ENCODE measurements at places on chromosomes 11 and 22.

GRCh38 chr11:82757660-82758357 lies 24.1 kb upstream of the FAM181B start:
- no peak for DNase-seq

- DNase-seq: no peak
Observed at GRCh38 chr11:120546312-120547205, 35.0 kb downstream of the GRIK4 start.

GRCh38 chr11:132187814-132188213 lies 817.4 kb downstream of the NTM start:
- DNase-seq: no peak

GRCh38 chr11:122210367-122210997 lies 94.5 kb upstream of the BLID start:
- no peak for DNase-seq

DNA sequence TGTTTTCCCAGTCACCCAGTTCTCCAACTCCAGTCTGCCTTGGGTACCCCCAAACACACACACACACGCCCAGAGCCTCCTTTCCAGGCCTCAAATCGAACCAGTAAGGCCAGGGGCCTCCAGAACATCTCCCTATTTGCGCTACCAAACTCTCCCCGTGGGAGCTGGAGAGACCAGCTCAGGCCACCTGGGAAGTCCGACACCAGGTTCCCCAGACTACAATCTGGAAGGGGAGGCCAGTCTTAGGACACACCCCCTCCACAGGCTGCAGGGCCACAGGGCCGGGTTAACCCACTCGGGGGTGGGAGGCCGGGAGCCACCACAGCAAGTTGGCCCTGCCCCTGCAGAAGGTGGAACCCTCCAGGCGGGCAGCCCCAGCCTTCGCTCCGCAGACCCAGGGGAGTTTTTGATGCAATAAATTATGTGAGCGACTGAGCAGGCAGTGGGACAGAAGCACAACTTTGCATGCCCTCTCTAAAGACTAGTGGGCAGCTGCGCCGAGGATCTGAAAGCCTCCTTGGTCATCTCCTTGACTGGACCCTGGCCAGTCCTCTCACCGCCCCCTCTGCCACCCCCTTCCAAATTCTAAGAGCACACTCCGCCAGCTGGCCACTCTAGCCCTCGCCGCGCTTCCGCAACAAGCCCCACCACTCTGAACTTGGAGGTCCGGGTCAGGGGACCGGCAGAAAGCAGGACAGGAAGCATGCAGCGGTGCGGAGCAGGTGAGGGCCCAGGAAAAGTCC lies 2.8 kb downstream of the IGF2 start:
- no peak for DNase-seq

- no peak for DNase-seq
Observed at GRCh38 chr11:9509041-9509440, 48.2 kb downstream of the ZNF143 start.
